ENCODE measurements at places on chromosomes 12 and 14.
A peak's percentile ranks its signal among the peaks of the same experiment; 100 is the strongest.

DNA sequence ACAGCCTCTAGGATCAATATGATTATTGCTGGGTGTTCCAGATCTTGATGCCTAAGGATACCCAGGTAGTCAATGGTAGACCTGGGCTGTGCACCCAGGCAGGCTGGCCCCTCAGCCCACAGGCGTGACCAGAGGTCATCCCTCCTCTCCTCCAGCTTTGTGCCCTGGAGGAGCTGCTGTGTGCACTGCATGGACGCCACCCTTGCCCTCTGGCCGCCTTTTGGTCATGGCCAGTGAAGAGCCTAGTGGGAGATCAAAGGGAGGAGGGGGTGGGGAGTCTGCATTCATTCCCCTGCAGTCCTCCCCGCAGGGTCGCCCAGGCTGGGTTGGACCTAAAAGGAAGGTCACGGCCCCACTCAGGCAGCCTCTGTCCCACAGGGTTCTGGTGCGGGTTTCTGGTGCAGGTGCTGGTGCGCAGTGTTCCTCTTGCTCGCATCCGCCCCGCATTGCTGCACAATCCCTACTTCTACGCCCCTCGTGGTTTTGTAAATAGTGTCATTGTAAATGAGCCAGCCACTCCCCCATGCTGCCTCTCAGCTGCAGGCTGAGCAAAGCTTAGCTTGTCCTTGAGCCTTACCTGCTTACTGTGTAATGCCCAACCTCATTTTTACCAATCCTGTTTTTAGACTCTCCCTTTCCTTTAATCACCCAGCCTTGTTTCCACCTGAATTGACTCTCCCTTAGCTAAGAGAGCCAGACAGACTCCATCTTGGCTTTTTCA lies 55.3 kb downstream of the PSMA6 start:
- DNase-seq = no peak

DNA sequence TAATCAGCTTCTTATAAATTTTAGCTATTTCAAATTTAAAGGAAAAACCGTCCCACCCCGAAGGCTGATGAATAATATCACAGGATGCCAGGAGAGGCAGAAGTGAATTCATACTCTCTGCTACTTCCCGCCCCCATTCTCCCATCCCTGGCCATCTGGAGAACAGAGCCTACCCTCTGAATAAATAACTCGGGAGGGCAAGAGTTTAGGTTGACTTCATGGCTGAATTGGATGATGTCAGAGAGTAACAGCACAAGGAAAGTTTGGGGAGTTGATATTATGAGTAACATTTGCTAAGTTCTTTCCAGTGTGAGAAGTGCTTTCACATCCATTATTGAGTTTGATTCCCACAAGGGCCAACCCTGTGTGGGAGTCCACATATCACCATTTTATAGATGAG lies 241.6 kb downstream of the EGLN3 start:
- no peak for DNase-seq

GRCh38 chr12:104132351-104132956 lies 5.6 kb downstream of the NFYB start:
- no peak for DNase-seq

DNA sequence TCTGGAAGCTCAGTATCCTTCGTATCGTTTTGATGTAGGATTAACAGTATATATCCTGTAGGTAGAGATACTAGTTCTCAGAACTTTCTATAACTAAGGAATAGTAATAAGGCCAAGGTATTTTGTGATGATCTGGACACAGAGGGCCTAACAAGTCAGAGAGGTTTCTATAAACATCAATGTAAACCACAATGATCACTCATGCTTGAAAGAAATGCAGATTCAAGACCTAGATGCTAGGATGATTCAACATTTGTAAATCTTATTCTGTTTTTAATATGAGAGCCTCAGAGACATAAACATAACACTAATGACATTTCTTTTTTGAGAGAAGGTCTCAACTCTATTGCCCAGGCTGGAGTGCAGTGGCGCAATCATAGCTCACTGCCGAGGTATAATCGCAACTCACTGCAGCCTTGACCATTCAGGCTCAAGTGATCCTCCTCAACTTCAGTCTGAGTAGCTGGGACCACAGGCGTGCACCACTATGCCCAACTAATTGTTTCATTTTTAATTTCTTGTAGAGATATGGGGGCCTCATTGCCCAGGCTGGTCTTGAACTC lies 16.2 kb downstream of the SUPT16H start:
- no peak for DNase-seq

DNA sequence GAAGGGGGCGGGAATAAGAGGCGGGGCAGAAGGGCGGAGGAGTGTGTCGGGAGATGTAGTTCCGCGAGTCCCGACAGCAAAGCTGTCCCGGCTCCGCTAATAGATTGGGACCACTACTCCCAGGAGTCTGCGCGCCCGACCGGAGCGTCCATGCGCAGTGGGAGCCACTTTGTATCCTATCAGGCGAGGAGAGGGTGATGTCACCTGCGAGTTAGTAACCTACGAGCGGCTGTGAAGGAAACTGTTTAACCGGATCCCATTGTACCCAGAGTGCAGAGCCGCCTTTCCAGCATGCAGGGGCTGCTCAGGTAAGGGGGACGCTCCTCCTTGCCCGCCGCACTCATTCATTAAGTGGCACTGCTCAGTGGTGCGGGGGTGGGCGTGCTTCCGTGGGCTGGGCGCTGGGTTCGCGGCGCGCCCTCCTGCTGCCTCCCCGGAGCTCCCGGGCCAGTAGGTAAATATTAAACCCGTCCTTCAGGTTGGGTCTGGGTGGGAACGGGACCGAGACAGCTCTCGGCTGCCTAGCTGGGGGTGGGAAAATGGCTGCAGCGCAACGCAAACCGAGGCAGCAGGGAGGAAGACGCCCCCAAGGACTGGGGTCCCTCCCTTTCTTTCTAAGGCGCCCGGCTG lies at the start of gene DAAM1:
DAAM1 (plus strand) TSS at position 207 of the 630 bp plus-strand sequence. CDS start 74,811 bp downstream, outside the sequence.
- peak; percentile 99 for DNase-seq

DNA sequence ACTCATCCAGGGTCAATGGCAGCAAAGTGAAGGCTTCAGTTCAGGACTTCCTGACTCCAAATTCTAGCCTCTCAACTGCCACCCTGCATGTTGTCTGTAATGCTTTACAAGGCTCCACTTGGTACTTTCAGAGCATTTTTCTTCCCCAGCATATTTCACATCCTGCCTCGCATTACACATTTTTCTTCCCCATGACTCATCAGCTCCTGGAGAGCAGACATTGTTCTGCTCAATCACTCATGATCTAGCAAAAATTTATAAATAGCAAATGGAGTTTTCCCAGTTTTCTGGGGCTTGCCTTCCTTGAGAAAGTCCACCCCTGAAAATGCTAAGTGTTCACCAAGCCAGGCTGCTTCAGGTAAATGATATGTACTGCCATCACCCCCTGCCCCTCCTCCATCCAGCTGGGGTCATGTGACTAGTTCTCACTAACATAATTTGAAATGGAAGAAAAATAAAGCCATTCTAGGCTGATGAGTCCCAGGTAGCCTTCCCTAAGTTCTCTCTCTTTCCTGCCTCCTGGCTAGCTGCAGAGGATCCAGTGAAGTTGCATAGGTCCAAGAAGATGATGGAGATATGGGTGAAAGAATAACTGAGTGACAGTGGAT lies 69.4 kb downstream of the ARMH4 start:
- peak; percentile 25 for DNase-seq

DNA sequence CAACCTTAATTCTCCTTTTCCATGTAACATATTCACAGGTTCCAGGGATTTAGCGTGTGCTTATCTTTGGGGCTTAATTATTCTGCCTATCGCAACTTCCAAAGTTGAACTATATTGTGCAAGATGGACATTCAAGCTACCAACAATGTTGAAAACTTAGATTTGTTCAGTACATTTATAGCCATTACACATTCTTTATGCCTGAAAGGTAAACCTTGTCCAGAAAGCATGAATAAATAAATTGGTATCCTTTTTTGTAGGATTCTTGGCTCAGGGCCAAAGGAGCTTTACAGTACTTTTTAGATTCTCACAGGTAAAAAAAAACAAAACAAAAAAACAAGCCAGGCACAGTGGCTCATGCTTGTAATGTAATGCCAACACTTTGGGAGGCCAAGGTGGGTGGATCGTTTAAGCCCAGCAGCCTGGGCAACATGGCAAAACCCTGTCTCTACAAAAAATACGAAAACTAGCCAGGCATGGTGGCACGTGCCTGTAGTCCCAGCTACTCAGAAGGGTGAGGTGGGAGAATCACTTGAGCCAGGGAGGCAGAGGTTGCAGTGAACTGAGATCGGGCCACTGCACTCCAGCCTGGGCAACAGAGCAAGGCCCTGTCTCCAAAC lies 3.3 kb downstream of the C12orf56 start:
- DNase-seq = no peak

DNA sequence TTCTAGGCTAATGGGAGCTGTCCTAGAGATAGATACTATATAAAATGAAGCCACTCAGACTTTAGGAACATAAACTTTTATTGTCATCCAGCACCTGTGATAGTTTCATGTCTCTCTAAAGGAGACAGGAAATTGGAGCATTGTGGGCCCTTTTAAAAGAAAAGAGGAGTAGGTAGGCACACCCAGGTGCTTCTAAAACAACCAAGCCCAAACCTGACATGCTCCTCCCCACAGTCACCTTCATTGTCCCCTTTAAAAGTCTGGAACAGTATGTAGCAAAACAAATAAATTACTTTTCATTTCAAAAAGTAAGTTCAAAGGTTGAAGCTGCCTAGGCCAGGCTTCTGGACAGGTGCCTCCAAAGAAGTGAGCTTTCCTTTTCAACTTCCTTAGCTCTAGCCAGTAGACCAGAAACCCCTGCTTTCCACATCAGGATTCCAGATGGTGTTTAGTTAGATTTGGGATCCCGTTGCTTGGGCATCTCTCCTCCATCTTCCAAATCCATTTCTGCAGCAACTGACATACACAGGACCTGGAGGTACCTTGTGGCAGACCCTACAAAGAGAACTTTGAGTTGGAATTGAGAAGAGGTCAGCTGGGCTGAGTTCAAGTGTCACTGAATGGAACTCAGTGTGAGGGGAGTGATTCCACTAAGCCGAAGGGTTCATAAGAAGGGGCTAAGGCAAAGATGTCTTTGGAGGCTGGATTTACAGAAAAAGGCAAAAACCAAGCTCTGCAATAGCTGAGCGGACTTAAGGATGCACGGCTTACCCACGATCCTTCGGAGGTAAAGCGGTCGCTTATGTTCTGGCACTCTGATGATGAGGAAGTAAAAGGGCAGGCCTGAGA lies 6.9 kb downstream of the OXA1L start:
- DNase-seq = no peak

DNA sequence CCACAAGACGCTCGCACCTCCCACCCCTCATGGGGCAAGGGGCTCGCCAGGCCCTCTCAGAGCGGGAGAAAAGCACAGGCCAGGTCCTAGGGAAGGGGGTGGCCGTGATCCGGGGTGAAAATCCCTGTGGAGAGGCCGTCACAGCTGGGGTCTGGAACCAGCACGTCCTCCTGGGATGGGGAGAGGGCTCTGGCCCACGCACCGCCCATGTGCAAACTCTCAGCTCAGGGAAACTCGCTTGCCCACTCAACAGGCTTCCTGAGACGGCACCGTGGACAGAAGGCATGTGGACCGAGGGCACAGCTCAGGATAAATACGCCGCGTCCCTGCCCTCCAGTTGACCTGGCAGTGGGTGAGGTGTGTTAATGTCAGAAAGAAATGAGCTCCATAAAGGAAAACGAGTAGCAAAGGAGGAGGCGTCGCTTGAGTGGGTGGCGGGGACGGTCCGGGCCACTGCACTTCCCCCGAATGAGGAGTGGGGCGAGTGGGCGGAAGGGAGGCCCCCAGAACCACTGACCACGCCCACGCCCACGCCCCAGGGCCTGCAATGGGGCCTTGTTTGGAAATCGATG lies 57.6 kb upstream of the GALNT9 start:
- no peak for DNase-seq

DNA sequence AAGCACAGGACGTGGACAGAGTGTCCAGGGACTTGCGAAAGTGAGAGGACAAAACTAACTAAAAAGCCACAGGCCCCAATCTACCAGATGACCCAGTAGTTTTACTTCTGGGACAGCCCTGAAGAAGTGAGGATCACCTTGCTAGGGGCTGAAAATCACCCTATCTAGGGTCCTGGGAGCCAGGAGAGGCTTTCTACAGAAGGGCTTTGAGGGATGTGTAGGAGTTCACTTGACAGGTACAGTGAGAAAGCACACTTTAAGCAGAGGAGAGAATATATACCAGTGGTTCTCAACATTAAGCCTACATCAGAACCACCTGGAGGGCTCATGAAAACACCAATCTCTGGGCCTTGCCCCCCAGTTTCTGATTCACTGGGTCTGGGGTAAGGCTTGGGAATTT lies 60.8 kb downstream of the ZNF664 start:
- no peak for DNase-seq

GRCh38 chr14:26380637-26381036 lies 217.2 kb downstream of the NOVA1 start:
- DNase-seq = no peak

DNA sequence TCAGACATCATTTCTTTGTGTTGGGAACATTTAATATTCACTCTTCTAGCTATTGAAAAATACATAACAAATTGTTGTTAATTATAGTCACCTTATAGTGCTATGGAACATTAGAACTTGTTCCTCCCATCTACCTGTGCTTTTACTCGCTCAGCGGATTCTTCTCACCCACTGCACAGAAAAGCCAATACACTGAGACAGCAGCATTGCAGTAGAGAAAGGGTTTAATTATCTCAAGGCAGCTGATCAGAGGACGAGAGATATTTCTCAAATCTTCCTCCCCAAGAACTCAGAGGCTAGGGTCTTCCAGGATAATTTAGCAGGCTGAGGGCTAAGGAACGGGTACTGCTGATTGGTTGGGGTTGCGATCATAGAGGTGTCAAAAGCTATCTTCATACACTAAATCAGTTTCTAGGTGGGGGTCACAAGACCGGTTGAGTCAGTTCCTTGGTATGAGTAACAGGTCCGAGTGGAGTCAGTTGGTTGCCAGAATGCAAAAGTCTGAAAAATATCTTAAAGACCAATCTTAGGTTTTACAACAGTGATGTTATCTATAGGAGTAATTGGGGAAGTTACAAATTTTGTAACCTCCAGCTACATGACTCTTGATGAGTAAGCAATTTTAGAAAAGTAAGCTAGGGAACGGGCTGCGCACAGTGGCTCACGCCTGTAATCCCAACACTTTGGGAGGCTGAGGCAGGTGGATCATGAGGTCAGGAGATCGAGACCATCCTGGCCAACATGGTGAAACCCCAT lies 173.1 kb downstream of the FBXL14 start:
- DNase-seq = no peak

DNA sequence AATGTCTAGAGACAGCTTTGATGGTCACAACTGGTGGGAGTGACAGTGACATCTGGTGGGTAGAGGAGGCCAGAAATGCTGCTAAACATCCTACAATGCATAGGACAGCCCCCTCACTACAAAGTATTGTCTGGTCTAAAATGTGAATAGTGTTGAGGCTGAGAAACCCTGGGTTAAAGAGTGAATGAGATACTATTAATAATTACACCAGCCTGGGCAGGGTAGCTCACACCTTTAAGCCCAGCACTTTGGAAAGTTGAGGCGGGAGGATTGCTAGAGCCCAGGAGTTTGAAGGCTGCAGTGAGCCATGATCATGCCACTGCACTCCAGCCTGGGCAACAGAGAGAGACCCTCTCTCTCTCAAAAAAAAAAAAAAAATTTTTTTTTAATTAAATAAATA lies 11.1 kb downstream of the SVOP start:
- no peak for DNase-seq

- DNase-seq = no peak
These were observed 83.2 kb downstream of the SPPL3 start for GRCh38 chr12:120820884-120821510.

GRCh38 chr12:132388379-132389015 lies 59.1 kb upstream of the GALNT9 start:
- DNase-seq = no peak

Measured in hippocampal formation (tissue), 2 donors.